AG09319 (cell line): ENCODE measurements at places on chromosomes 6 and 20.

DNA sequence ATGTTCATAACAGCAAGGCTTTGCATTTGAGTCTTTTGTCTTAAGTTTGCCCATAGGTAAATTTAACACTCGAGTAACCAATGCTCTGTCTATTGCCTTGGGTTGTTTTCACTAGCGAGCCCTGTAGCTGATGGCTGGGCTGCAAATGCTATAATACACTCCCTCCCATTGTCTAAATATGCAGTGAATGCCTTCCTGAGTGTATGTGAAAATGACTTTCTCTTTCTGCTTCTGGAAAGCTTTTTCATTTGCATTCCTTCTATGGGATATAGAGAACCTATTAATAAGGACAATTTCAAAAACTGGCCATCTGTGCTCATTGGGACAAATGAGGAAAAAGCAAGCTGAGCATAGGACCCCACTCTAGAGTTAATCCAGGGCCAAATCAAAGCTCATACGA lies 156.5 kb upstream of the FBXL4 start:
- no peak for DNase-seq

GRCh38 chr6:119077391-119077642 lies 1.1 kb downstream of the FAM184A start:
- DNase-seq = no peak

DNA sequence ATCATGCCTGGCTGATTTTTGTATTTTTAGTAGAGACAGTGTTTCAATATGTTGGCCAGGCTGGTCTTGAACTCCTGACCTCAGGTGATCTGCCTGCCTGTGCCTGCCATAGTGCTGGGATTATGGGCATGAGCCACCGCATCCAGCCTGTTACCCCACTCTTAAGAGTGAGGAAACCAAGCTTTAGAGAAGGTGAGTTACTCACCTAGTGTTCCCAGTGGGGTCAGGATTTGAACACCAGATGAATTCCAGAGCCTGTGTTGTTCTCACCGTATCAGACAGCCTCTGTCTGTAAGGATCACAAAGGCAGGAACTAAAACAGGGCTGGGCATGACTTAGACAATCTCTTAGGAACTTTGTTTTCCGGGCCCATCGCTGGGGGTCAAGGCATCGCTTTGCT lies 9.4 kb upstream of the FANCE start:
- no peak for DNase-seq

GRCh38 chr20:41902346-41902745 lies 284.2 kb upstream of the CHD6 start:
- no peak for DNase-seq

DNA sequence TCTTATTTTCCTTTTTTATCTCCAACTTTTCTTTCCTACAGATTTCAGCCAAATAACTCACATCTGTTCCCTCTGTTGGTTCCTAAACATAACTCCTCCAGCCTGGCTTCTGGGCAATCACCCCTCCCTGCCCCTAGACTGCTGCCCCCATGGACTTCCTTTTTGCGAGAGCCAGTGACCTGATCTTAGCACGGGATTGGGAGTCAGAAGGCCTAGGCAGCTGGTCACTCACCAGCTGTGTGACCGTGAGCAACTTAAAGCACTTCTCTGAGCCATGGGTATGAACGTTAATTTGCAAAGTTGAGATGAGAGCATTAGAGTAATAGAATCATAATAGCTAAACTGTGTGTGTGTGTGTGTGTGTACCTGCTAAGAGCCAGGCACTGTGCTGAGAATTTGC lies 4.5 kb upstream of the MMP9 start:
- DNase-seq = no peak

DNA sequence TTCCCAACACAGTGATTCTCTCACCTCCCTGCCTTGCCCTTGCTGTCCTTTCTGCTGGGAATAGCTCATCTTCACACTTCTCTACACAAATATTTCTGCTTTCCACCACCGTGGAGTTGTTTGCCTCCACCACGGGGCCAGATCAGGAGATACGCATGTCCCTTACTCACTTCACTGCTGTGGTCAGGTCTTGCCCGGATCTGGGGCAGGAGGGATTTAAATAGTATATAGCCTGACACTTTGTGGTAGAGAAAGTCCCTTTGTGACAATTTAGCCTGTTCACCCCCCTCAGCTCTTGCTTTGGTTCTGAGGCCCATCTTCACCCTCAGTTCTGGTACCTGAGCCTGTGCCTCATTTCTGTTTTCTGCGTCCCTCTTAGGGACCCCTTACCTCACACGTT lies 92.6 kb upstream of the PREP start:
- DNase-seq = no peak

- peak; percentile 10 for DNase-seq
Observed at GRCh38 chr6:84967389-84967788, 203.0 kb upstream of the TBX18 start.

- DNase-seq = no peak
Observed at GRCh38 chr6:147058786-147059385, 145.3 kb upstream of the STXBP5 start.

DNA sequence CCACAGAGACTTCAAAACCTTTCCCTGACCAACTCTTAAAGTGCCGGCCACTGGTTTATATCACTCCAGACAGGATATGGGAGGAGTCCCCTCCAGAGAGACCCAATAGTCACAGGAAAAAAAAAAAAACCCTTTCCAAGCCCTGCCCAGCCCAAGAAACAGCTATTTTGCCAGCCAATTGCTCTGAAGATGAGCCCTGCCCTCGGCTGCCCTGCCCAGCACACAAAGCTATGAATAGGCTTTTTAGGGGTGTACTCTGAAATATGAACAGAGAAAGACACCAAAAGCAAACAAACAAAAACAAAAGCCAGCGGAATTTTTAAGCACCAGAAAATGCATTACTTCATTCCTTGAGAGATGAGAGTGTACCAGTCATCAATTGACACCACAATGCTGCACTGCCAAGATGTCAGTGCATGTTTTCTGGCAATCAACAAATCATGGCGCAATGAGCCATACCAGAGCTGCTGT lies 275.1 kb downstream of the C6orf118 start:
- no peak for DNase-seq

DNA sequence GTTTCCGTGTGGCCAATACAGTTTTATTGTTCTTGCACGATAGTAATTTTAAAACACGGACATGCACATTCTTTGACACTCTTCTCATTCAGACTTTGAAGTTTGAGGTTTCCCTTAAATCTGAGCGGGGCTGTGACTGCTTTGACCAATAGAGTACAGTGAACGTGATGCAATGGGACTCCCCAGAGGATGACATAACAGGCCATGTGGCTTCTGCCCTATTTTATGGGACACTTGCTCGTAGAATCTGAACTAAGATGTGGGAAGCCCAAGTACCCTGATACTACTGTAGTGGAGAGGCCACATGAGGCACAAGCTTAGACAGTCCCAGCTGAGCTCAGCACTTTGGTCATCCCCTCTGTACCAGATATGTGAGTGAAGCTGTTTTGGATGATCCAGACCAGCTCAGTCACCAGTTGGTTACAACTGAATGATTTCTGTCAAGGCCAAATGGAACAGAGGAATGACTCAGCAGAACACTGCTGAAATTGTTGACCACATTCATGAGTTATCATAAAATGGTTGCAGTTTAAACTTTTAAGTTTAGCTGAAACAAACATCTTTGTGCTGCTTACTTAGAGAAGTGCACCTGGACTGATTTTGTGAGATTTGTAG lies 279.4 kb downstream of the RFPL4B start:
- DNase-seq = peak; percentile 72

DNA sequence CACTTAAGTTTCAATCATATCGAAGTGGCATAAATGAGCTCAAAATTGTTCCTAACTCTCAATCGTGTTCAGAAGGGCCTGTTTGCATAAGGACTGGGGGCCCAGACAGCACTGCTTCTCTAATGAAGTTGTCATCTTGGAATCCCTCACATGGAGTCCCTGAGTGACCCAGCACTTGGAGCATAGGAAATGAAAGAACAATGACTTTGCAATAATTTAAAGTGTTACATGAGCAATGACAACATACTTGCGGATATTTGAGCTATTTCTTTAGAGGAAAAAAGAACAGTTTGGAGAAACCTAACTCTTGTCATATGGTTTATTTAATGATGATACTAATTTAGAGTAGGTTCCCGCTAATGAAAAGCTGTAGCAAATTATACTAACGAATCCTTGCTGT lies 239.9 kb downstream of the TSHZ2 start:
- no peak for DNase-seq

- no peak for DNase-seq
Observed at GRCh38 chr6:113676968-113677367, 180.2 kb upstream of the MARCKS start.

DNA sequence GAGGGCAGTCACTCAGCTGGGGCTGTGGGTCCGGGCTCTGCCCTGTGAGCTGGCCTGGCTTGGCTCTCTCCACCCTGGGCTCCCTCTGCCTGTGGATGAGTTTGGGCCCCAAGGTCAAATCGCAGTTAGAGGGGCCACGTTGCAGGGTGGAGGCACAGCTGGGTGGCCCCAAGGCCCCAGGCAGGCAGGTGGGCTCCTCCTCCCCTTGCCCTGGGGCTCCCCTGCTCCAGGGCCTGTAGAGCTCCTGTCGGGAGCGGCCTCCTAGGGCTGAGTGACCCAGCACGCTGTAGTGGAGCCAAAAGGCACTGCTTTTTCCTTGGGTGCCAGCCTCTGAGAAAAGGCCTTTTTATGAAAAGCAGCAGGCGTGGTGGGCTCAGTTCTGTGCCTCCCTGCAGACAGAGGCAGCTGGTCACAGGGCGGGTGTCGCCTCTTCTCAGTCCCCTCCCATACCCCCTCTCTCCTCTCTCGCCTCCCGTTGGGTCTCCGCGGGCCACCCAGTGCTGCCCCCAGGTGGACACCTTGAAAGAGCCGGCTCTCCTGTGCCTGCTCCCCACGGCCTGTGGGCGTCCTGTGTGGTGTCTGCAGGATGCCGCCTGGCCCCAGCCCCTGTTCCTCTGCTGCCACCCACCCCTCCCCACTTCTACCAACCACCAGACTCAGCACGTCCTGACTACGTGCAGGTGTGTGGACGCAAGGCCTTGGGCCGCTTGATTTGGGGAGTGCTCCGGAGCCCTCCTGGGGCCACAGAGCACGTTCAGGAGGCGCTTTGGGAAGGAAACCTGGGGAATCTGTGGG lies 13.2 kb downstream of the SS18L1 start:
- DNase-seq = no peak

GRCh38 chr6:163965426-163966348 lies 551.2 kb downstream of the QKI start:
- no peak for DNase-seq
